Activated CD8-positive, alpha-beta memory T cell treated with anti-CD3 and anti-CD28 coated beads for 48 hours (primary cell): ENCODE measurements at places on chromosomes 5 and 9.

GRCh38 chr5:178673801-178674295 lies 47.0 kb upstream of the CLK4 start:
- no peak for DNase-seq

GRCh38 chr5:95401626-95402025 lies 10.5 kb downstream of the FAM81B start:
- no peak for DNase-seq

GRCh38 chr5:7412409-7412808 lies 16.5 kb downstream of the ADCY2 start:
- DNase-seq: no peak

- DNase-seq: no peak
Measured at GRCh38 chr5:76337953-76338451, 65.1 kb upstream of the IQGAP2 start.

- no peak for DNase-seq
Measured at GRCh38 chr9:114834386-114834785, 28.5 kb upstream of the TNFSF15 start.

DNA sequence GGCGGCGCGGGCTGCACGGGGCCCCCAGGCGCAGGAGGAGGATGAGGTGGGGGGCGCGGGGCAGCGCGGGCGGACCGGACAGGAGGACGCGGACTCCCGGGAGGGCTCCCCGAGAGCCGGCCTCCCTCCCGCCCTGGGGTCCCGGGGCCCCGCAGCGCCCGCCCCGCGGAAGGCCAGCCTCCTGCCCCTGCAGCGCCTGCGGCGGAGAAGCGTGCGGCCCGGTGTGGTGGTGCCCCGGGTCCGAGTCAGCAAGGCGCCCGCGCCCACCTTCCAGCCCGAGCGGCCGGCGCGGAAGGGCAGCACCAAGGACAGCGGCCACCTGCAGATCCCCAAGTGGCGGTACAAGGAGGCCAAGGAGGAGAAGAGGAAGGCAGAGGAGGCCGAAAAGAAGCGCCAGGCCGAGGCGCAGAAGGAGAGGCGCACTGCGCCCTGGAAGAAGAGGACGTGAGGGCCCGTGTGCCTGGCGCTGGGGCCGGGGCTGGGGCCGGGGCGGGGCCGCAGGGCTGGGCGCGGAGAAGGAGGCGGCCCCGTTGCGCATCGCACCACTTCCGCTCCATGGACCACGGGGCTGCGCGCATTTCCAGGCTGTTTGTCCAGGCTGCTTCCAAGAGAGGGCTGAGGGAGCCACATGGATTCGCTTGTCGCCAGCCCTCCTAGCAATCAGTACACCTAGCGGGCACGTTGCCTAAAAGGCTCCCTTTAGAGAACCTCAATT lies 86.0 kb downstream of the ANKRD33B start:
- DNase-seq: no peak

DNA sequence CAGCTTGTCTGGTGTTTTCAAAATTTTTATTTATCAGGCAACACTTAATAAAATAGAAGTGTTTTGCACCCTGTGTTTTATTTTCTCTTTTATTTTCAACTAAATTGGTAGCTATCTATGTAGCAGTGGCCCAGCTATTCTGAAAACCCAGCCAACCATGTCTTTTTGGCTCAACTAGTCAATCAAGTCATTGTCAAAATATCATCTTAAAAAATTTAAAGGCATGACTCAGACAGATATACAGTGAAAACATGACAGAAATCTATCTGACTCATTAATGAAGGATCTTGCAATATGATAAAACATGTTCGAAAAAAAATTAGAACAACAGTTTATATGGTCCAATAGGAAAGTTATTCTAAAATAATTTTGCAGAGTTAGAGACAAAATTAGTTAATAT lies 75.1 kb downstream of the HSD17B4 start:
- DNase-seq: no peak

DNA sequence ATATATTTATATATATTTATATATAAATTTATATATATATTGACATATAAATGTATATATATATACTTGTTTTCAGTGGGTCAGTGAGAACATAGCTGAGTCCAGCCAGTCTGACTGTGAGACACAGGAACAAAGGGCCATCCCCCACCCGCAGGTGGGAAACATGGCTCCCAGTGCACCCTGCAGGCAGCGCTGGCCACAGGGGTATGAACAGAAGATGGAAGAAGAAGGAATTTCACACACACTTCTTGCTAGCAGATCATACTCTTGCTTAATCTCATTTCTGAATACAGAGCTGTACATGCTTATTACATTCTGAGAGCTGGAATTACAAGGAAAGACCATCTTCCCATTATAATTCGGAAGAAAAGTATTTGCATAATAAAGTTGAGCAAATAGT lies 595.4 kb downstream of the IRX1 start:
- no peak for DNase-seq

- DNase-seq: no peak
Measured at GRCh38 chr5:88964831-88965230, 81.8 kb upstream of the MEF2C start.

DNA sequence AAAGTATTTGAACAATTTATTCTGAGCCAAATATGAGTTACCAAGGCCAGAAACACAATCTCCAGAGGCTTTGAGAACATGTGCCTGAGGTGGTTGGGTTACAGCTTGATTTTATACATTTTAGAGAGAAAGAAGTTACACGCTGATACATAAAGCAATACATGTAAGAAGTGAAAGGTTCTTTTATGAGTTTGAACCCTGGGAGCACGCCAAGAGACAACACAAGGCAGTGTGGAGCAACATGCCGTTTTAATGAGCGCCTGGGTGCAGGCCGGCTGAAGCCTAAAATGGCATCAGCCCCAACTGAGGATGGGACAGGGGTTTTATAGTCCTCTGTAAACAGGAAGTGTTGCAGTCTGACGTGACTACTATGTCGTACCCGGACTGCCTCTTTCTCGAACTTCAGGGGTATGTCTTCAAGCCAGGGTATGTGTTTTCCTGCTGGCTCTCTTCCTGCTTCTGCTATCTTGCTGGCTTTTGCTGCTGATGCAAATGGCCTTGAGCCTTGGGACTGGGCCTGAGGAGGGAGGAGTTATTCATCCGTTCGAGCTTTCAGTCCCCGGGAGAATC lies 193.7 kb downstream of the CYLC2 start:
- no peak for DNase-seq

GRCh38 chr9:135526089-135526729 lies 5.0 kb downstream of the LCN1 start:
- DNase-seq: no peak

- DNase-seq: no peak
Measured at GRCh38 chr9:101677861-101678260, 60.6 kb downstream of the GRIN3A start.

- DNase-seq: no peak
Measured at GRCh38 chr5:1593903-1594356, 70.2 kb upstream of the LPCAT1 start.

GRCh38 chr5:50667023-50667652 lies 701 bp downstream of the PARP8 start:
- no peak for DNase-seq

DNA sequence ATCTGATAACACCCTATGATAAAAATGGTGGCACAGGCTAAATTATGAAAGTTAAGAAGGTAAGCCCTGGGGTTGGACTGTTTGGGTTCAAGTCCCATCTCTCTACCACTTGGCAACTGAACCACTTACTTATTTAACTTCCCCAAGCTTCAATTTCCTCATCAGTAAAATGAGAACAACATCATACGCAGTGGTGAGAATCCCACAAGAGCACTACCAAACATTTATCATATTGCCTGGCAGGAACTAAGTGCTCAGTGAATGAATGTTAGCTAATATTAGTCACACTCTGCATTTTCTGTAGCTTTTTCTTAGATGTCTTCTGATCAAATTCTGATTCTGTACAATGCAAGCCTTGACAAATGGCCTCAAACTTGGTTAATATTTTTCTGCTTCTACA lies 306.7 kb downstream of the EBF1 start:
- no peak for DNase-seq

DNA sequence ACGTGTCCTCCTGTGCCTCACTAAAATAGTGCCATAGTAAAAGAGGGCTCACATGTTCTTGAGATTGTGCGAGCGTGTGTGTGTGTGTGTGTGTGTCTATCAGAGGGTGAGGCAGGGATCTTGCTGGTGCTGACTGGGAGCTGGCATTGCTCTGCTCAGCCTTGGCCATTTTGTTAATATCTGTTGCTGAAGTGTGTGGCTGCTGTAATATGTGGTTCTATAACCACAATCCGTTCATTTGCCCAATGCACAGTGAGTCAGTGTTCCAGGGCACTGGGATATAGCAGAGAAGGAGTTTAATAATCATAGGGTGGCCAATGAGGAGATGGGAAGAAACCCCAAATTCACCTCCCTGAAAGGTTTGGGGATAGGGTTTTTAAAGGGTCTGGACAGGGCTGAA lies 61.3 kb downstream of the RASGRF2 start:
- no peak for DNase-seq

GRCh38 chr5:114789773-114790402 lies 379.8 kb downstream of the TRIM36 start:
- no peak for DNase-seq

GRCh38 chr5:137609127-137609526 lies 110.0 kb upstream of the SPOCK1 start:
- no peak for DNase-seq

DNA sequence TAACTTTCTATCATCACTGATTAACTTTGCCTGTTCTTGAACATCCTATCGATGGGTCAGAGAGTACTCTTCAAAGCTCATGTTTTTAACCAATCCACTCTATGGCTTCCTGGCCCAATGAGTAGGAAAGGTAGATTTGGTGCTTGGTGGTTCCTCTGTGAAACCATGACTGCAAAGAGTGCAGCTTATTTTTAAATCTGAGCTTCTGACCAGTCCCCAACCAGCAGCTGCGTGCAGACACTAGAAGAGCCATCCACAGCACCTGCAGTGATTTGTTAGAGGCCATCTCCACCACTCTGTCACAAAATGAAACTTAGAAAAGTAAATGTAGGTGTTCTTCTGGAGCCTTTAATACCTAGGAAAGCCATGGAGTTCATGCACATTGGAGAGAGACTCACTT lies 107.3 kb upstream of the WWC1 start:
- no peak for DNase-seq

DNA sequence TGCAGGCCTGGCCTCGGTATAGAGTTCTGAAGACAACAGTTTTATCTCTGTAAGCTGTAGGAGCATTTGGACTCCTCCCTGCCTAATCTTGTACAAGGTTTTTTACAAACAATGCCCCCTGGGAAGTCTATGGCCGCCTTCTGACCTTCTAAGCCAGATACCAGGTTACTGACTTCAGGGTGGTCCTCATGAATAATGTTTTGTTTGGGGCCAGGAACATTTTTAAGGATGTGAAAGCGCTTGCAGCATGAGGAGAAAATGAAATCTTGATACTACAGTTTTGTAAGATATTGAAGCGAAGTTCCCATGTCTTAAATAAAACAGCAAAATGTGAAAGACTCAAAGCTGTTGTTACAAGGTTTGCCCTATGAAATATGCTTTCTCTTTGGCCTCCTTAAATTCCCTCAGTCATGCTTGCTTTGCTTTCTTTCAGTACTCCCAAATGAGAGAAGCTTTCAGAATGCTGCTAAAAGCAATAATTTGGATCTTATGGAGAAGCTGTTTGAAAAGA lies 5.2 kb downstream of the ANKDD1B start:
- DNase-seq: no peak

DNA sequence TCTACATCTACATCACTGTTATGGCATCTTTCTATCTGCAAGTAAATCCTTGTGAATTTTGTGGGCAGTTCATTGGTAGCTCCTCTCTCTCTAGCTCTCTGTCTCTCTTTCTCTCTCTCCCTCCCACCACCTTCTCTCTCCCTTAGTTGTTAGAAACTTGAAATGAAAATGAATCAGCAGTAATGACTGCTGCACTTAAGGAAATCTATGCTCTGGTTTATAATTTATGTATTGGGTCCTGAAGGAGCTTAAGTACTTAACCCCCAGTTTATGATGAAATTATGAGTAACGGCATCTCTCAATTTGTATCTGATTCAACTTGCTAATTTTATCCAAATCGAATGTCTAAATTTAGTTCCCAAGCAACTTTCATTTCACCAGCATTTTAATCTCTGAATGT lies 52.0 kb upstream of the PTGER4 start:
- no peak for DNase-seq

DNA sequence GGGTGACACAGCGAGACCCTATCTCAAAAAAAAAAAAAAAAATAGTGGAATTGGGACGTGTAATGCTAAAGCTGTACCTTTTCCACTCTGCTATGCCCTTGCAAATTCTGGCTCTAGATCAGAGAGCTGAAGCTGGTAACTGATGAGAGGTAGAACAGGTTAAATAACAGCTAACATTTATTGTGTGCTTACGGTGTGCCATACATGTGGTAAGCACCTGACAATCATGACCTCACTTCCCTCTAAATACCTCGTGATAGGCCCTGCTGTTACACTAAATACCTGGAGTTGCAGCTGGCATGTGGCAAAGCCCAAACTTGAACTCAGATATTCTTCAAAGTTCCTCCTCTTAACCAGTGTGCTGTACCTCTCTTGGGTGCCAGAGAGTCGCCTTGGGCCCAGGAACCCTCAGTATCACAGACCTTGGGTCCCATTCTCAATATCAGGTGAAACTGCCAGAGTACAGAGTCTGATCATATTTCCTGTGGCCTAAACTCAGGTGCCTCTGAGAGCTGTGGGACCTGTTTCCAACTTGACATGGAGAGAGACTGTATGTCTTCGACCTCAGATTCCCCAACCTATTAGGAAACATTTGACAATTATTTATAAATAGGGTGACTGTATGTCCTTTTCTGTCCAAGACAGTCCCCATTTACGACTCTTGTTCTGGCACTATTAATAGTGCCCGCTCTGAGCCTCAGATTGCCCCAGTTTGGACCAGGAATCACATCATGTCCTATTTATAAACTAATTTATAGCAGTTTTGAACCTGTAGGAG lies 4.8 kb downstream of the ARL10 start:
- DNase-seq: no peak

DNA sequence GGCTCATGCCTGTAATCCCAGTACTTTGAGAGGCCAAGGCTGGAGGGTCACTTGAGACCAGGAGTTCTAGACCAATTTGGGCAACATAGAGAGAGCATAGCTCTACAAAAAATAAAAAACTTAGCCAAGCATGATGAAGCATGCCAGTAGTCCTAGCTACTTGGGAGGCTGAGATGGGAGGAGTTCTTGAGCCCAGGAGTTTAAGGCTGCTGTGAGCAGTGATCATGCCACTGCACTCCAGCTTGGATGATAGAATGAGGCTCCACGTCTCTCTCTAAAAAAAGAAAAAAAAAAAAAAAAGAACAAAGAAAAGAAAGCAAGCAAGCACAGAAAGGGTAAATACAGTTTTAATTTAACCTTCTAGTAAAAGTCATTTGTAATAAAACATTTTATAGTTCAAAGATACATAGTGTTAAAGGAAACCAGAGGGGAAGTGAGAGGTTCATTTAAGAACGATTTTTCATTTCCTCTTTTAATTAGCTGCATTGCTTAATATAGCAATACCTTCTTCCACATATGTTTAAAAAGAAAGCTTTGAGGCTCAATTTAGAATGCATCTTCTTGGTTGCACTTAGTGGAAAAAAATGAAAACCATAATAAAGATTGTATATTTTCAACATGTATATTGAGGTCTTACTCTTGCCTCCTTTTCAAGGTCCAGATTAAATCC lies 14.9 kb downstream of the GAPT start:
- DNase-seq: no peak
